ENCODE measurements at places on chromosomes 5 and 9.
A peak's percentile ranks its signal among the peaks of the same experiment; 100 is the strongest.

DNA sequence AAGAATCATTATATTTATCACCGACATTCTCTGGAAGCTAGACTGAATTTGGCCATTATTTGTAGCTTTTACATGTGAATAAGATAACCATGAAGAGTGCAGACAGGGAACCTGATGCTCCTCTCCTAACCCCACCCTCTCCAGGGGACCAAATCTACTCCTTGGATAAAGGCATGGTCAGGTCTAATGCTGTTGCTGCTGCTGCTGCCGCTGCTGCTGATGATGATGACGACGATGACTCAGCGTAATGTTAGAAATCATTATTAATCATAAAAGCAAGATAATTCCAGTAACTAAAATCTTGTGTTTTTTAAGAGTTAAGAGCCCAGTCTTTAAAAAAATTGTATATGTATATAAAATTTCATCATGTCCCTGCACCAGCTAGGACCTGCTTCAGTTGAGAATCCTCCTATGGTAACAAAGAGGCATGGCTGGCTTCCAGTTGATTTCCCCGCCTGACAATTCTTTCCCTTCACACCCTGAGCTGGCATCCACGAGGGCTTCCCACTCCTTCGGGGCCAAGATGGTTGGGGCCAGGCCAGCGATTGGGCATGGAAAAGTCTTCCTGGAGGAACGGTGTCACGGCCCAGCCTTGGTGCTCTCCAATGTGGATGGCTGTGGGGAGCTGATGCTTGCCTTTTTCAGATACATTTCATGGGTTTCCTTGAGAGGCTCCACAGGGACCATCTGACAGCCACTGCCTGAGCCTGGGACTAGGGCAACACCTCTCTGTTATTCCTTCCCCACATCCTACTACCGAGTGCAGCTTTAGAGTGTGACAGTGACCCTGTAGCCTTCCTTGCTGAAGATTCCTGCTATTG lies 400.0 kb downstream of the CTNND2 start:
- no peak for DNase-seq

GRCh38 chr5:115246361-115246991 lies 16.2 kb downstream of the PGGT1B start:
- DNase-seq: no peak

DNA sequence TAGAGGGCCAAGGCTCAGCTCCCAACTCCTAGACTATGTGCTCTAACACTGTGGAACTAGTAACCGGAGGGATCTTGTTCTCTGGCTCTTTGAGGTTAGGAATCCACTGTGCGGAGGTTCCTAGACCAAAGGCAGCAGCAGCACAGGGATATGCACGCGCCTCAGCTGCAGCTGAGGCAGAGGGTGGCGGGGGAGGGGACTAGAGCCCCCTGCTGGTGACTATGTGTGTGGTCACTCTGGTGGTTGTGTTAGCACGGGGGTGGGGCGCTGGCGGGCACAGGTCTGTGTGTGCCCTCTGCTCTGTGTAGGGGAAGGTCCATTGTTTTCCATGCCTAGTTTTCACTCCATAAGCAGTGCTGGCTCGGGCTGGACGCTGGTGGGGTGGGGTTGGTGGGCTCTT lies 458.0 kb upstream of the IZUMO3 start:
- DNase-seq: no peak

GRCh38 chr9:77648234-77649108 lies at the start of gene GNA14:
Gene GNA14 (minus strand): TSS chr9:77648322. CDS start chr9:77647793, 529 bp downstream.
- peak; percentile 13 for DNase-seq

- DNase-seq: no peak
Measured at GRCh38 chr5:172481011-172481800, 26.9 kb upstream of the SH3PXD2B start.

DNA sequence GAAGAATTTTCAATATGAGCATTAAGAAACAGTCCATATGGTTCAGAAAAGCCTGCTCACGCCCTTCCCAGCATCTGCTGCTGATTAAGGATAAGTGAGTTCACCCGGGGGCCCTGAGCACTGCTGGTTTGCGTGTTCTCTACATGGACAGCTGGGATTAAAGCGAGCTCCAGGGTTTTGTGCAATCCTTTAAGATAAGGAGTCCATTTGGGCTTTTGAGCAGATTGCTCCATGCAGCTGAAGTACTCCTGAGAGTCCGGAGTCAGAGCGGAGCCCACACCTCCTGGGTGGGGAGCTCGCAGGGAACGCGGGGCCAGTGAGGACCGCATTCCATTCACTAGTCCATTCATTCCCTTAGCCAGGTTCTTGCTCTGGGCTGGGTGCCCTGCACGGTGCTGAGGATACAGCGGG lies 149.3 kb upstream of the COL5A1 start:
- DNase-seq: no peak

GRCh38 chr5:110043025-110043424 lies 353.3 kb downstream of the MAN2A1 start:
- no peak for DNase-seq

GRCh38 chr9:6977761-6978160 lies 220.0 kb downstream of the KDM4C start:
- no peak for DNase-seq

DNA sequence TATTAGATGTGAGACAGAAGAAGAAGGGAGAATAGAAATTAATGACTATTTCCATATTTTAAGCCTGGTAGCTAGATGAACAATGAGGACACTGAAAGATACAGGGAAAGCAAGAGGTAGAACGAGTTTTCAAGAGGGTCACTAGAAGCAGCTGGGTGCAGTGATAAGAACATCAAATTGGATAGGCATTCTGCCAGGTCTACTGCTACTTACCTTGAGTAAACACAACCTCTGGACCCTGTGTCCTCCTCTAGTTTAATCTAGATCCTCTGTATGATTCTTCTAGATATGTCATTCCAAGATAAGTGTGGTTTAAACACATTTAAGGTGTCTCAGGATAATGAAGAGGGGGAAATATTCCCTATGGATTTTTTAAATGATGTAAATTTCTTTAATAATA lies 31.2 kb downstream of the OTP start:
- no peak for DNase-seq

GRCh38 chr9:98429613-98430012 lies 174.2 kb upstream of the TBC1D2 start:
- no peak for DNase-seq

DNA sequence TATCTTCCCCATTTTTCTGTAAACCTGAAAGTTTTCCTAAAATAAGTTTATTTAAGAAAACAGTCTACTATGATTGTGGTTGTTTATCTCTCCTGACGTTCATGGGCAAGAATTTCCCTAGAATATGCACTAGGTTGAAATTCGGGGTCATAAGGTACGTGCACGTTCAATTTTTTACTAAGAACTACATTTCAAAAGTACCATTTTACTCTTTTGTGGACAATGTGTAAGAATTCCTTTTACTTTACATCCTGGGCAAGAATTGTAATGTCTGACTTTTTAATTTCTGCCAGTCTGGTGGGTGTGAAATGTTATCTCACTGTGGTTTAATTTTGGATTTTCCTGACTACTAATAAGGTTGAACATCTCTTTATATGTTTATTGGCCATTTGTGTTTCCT lies 12.4 kb downstream of the IL5 start:
- no peak for DNase-seq

- no peak for DNase-seq
Measured at GRCh38 chr5:151451626-151452520, 4.5 kb downstream of the SLC36A1 start.

GRCh38 chr5:52580921-52581320 lies 206.8 kb upstream of the ITGA1 start:
- DNase-seq: no peak

GRCh38 chr5:131214609-131215227 lies 44.0 kb downstream of the LYRM7 start:
- no peak for DNase-seq

DNA sequence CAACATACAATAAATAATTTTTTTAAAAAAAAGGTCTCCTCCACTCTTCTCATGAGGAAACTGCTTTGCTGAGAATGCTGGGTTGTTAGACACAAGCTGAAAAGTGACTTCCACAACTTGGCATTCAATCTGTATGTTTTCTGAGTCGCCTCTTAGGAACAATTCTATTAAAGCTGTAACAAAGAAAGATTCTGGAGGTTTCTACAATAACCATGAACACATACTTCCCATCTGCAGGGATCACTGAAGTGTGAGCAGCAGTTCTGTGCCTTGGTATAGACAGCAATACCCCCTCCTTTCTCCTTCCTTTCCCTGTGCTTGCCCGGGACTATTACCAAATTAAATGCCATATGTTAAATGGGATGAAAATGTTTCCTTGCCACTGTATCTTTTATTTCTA lies 1.5 kb downstream of the DIRAS2 start:
- no peak for DNase-seq

- DNase-seq: no peak
Measured at GRCh38 chr5:145797336-145797735, 37.8 kb downstream of the PRELID2 start.
